ENCODE measurements at places on chromosomes 4 and X.

DNA sequence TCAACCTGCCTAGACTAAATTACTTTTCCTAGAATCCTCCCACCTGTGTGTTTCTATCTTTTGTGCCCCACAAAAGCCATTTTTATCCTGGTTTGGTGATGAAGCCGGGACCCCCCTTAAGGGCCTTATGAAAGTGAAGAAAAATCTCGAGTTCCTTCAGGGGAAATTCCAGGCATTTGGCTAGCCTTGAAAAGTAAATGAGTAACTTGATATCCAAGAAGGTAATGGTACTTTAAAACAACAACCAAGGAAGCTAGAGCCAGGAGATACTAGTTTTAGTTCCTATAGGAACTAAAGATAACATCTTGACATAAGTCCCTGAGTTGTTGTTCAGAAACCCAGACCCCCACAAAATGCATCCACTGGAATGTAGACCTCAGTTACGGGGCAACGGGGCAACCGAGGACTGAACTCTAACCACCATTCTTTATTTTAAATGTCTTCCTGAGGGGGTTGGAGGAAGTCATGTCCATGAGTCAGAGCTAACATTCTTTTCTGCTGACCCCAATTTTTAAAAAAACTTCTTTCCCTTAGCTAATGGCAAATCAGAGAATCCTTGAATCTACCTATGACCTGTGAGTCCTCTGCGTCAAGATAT lies 73.9 kb downstream of the VCX3A start:
- no peak for DNase-seq

DNA sequence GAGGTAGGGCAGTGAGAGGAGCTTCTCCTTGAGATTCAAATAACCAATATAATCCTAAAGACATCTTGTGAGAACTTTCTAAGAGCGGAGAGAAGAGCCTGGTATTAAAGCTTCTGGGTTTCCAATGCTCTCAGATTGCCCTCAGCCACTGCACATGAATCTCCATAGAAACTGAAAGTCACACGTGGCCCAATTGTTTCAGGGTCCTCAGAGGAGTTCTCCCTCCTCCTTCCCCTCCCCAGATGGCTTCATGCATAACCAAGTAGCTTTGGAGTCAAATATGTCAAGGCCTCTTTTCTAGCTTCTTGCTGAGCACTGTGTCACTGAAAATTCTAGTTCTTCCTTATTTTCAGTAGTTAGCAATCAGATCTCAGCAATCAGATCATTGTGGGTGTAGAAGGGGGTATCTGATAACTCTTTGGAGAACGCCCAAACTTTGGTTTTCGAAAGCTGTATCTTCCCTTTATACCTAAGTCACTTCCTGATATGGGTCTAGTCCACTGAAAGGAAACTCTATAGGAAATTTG lies 2.2 kb downstream of the BTK start:
- DNase-seq, result no peak

DNA sequence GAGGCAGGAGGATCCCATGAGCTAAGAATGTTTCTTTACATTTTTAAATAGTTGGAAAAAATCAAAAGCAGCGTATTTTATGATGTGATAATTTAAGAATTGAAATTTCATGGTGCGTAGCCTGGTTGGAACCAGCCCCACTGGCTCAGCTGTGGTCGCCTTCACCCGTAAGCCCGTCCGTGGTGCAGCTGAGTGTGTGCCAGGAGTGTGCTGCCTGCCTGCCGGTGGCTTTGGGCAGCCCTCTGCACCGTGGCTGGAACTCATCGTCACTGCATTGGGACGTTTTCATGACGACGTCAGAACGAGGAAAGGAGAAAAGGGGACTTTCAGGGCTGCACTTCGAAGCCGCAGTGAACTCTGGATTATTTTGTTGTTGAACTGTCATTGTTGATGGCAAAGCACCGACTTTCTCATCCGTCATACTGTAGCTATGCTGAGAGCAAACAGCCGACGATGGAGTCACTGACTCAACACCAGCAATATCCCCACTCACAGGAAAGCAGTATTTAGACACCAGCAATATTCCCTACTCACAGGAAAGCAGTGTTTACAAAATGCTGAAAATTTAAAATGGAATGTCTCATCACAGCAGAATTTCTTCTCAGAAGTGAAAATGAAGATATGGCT lies 35.1 kb downstream of the PCGF3 start:
- no peak for DNase-seq

GRCh38 chrX:56503941-56504673 lies 59.3 kb upstream of the UBQLN2 start:
- no peak for DNase-seq

- no peak for DNase-seq
These were observed 457.1 kb upstream of the BOD1L1 start for GRCh38 chr4:14084598-14084997.

- DNase-seq, result peak; percentile 74
These were observed 84.2 kb downstream of the CNOT6L start for GRCh38 chr4:77734928-77735327.

- DNase-seq, result no peak
These were observed 2.4 kb upstream of the MBTPS2 start for GRCh38 chrX:21837056-21837455.

GRCh38 chrX:130085551-130086446 lies 24.5 kb downstream of the ELF4 start:
- peak; percentile 25 for DNase-seq

- DNase-seq, result no peak
These were observed 950.2 kb upstream of the TENM3 start for GRCh38 chr4:181293014-181293413.

GRCh38 chr4:121943941-121944340 lies 7.9 kb downstream of the TRPC3 start:
- DNase-seq, result peak; percentile 26

- DNase-seq, result no peak
These were observed at the start of gene TMPRSS11F for GRCh38 chr4:68129793-68130192. TSS of gene TMPRSS11F (minus strand) at chr4:68129869. CDS start at chr4:68129820, 49 bp downstream.

- no peak for DNase-seq
These were observed 966 bp downstream of the PDGFC start for GRCh38 chr4:156970501-156971164.

GRCh38 chr4:54657551-54658251 lies at the start of gene KIT:
TSS of gene KIT (plus strand) at chr4:54657957. CDS start at chr4:54658015, 58 bp downstream.
- DNase-seq, result peak; percentile 35

- no peak for DNase-seq
These were observed 280.1 kb upstream of the PPARGC1A start for GRCh38 chr4:24169956-24170355.

GRCh38 chrX:45621376-45622041 lies 420.8 kb upstream of the DIPK2B start:
- DNase-seq, result no peak

GRCh38 chr4:53962516-53963225 lies 101.7 kb downstream of the CHIC2 start:
- no peak for DNase-seq

DNA sequence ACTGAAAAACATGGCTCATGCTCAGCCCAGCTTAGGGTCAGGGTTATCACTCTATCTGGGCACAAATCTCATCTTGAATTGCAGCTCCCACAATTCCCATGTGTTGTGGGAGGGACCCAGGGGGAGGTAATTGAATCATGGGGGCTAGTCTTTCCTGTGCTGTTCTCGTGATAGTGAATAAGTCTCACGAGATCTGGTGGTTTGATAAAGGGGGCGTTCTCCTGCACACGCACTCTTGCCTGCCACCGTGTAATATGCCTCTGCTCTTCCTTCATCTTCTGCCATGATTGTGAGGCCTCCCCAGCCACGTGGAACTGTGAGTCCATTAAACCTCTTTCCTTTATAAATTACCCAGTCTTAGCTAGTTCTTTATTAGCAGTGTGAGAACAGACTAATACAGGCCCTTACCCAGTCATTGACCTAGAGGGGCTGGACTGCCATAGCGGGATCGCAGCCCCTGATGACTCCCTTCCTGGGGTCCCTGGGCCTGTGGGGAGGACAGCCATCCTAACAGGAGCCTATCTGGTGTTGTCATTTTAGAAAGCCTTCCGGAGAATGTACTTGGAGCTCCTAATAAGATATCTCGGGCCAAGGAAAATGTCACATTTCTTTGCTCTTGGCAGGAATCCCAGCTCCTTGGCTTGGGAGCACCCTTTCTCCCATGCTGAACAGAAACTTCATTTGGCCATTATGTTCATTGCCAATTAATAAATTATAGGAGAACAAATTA lies 112.6 kb downstream of the PHKA2 start:
- DNase-seq, result no peak

- no peak for DNase-seq
These were observed 293.2 kb downstream of the FBXO8 start for GRCh38 chr4:173990126-173990868.

GRCh38 chrX:153669174-153669890 lies 4.3 kb downstream of the PNCK start:
- peak; percentile 41 for DNase-seq

- DNase-seq, result no peak
These were observed 239.6 kb downstream of the PARM1 start for GRCh38 chr4:75172551-75172950.

DNA sequence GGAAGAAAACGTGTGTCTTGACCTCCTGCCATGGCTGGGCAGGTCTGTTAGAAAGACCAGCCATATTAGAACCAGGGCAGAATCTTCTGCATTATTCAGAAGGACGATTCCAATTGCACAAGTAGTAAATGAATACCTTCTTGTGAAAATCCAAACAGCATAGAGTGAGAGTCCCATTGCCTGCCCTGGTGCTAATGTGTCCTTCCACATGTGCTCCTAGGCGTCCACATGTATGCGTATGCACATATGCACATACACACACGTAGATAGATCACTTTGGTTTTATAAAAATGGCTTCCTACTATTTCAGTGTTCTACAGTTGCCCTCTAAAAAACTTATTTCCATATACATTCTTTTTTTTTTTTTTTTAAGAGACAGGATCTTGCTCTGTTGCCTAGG lies 10.2 kb upstream of the GRPEL1 start:
- no peak for DNase-seq

GRCh38 chr4:14749910-14750309 lies 252.4 kb upstream of the CPEB2 start:
- no peak for DNase-seq

DNA sequence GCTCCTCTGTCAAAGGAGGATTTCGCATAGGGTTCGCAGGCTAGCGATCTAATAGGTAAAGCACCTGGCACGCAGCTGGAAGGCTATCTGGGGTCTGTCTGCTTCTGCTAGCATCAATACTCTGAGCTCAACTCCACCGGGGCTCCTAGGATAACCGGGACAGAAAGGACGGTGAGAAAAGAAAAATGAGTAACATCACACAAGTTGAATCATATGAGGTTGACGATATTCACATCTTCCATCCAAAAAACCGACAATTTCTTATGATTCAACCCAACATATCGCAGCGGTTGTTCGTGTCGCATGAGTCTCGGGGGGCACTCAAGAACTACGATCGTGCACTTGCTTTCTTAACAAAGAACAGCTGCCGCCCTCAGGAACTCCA lies 1.8 kb downstream of the PROM1 start:
- DNase-seq, result no peak

GRCh38 chr4:24209131-24209530 lies 319.3 kb upstream of the PPARGC1A start:
- DNase-seq, result no peak

- no peak for DNase-seq
These were observed 16.4 kb downstream of the TRPC5OS start for GRCh38 chrX:111892375-111892774.

GRCh38 chr4:124593494-124593893 lies 119.0 kb downstream of the ANKRD50 start:
- no peak for DNase-seq

DNA sequence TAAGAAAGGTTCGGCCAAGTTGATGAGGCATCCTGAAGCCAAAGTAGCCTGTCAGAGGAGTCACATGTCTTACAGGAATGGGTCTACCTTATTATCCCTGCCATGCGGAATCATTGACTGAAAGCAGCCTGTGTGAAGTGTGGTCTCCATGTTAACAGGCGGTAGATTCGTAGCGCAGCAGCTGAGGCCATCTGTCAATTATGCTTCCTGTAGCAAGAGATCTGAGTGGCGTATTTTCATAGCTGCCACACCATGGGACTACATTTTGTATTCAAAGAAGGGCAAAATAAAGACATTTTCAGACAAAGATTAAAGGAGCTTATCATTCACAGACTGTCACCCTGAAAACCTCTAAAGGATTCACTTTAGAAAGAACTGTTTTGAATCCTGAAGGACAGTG lies 11.2 kb upstream of the MED14 start:
- no peak for DNase-seq

GRCh38 chr4:123990310-123990870 lies 593.8 kb downstream of the SPRY1 start:
- no peak for DNase-seq

GRCh38 chr4:148030193-148030873 lies 298.4 kb downstream of the ARHGAP10 start:
- DNase-seq, result no peak

DNA sequence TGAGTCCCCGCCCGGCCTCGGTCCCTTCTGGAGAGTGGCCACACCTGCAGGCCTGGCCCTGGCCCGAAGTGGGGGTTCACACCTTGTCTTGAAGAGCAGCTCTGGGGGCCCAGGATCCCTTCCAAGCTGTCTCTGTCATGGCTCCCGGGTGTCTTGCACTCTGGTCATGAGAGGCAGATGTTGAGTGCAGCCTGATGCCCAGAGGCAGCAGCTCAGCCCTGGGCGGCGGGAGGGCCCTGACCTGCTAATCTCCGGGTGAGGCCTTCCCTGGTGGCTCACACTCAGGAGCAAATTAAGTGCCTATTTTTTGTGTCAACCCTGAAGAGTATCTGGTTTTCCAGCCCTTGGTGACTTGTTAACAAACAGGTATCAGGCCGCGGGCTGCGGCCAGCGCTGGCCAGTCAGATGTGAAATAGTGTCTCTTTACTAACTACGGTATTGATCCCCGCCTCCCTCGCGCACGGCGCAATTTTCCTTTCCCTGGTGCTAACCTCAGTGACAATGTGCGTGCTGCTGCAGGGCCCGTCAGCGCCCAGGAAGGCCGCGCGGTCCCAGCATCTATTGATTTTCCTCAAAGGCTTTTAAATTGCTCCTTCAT lies 24.2 kb downstream of the NKX1-1 start:
- DNase-seq, result no peak

DNA sequence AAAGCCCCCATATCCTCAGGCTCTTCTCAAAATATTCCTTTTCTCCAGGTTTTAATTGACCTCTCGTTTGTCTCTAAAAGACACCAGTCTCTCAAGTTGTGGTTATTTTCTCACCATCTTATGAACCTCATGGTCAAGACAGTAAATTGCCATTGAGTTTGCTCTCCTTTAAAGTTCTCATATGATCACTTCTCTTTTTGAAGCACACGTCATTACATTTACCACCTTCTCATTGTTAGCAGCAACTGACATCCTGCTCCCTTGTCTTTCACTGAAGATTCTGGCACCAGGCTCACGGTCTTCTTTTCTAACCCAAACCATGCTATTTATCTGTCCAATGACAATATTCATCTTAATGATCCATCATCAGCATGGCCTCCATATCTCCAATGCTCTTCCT lies 324.2 kb downstream of the TMA16 start:
- no peak for DNase-seq

DNA sequence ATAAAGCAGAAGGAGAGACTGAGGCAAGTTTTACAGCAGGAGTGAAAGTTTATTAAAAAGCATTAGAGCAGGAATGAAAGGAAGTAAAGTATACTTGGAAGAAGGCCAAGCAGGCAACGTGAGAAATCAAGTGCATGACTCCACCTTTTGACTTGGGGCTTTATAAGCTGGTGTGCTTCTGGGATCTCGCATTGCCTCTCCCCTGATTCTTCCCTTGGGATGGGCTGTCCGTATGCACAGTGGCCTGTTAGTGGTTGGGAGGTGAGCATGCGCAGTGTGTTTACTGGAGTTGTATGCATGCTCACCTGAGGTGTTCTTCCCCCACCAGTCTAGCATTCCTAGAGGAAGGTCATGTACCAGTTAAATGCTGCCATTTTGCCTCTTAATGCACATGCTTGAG lies 29.1 kb upstream of the C1QTNF7 start:
- no peak for DNase-seq

Data from activated CD8-positive, alpha-beta T cell treated with anti-CD3 and anti-CD28 coated beads, Interleukin-2, amount 10 ng/mL, durations not matched to agents 7 days and 5 days (primary cell).